Activated T-helper 17 cell treated with anti-CD3 and anti-CD28 coated beads, Interleukin-2, amount 50 U/mL, for 72 hours (primary cell): ENCODE measurements at places on chromosomes 4 and X.

DNA sequence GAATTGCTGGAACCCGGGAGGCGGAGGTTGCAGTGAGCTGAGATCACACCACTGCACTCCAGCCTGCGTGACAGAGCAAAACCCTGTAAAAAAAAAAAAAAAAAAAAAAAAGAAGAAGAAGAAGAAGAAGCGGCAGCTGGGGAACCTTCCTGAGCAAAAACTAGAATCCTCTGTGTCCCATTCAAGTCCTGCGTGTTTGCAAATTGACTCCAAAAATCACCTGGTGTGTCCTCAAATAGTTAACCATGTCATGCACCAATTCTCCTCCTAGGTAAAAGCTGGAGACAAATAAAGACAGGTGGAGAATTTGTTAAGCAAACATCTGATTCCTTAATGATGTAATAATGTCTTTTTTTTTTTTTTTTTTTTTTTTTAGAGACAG lies 31.9 kb upstream of the ASMTL start:
- peak overlapping the region; percentile 86 for H3K4me3 ChIP-seq
- no peak for ATAC-seq
- no peaks in the 10 kb centered on the region for H3K27me3 ChIP-seq
- H3K36me3 ChIP-seq: peaks cover 88% of the 10 kb centered on the region
- H3K27ac ChIP-seq: peak overlapping the region; percentile 88
- peaks cover 19% of the 10 kb centered on the region for H3K4me1 ChIP-seq

GRCh38 chrX:152866386-152866785 lies 31.5 kb upstream of the ZNF185 start:
- H3K36me3 ChIP-seq: peaks cover 41% of the 10 kb centered on the region
- no peak overlapping the region for H3K4me3 ChIP-seq
- H3K27me3 ChIP-seq: no peaks in the 10 kb centered on the region
- no peaks in the 10 kb centered on the region for H3K4me1 ChIP-seq
- no peak overlapping the region for H3K27ac ChIP-seq

DNA sequence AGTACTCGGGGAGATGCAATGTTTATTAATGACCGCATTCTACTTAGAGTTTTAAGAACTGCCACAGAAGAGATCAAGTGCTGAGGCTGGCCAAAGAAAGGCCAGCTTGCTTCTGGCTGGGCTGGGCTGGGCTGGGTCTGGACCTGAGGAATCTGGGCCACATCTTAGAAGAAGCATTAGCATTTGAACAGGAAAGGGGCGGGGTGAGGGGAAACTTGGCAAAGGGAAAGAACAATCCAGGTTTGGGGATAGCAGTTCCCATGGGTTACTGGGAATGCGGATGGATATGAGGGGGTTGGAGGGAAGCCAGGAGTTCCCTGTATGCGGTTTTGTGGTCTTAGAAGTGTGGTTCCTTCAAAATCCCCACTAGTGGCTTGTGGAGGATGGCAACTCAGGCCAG lies 83.3 kb downstream of the CLDN34 start:
- H3K27ac ChIP-seq: peak overlapping the region; percentile 28
- no peaks in the 10 kb centered on the region for H3K27me3 ChIP-seq
- ATAC-seq: no peak
- no peaks in the 10 kb centered on the region for H3K36me3 ChIP-seq
- peaks cover 5% of the 10 kb centered on the region for H3K4me1 ChIP-seq

DNA sequence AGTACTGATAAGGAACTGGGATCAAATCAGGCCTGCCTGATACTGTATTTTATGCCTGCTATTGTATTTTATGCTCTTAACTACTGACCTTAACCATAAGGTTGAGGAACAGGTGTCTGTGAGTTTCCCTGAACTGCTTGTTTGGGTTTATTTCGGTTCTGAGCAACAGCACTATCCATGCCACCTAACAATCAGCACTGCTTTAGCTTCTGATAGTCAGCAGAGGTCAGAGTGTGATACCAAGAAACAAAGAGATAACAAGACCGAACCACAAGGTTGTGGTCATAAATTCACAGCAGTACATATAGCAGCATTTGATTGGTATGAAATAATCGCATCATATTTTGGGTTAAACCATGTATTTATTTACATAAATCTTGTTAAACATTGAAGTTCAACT lies 362.2 kb downstream of the FGF13 start:
- no peaks in the 10 kb centered on the region for H3K27me3 ChIP-seq
- H3K4me3 ChIP-seq: no peak overlapping the region
- no peak overlapping the region for H3K27ac ChIP-seq
- no peak for ATAC-seq
- no peaks in the 10 kb centered on the region for H3K4me1 ChIP-seq

DNA sequence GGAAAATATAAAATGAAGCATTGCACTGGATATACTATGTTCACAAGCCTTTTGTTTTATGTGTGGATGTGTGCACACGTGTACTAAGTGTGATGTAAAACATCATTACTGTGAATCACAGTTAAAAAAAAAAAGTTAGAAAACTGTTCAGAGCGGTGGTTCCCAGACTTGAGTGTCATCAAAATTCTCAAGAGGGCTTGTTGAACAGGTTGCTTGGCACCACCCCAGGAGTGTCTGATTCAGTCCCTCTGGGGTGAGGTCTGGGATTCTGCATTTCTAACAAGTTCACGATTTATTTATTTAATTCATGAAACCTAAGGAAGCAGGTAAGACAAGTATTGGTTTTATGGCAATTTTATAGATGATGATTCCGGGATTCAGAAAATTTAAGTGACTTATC lies 1.8 kb downstream of the CENPU start:
- no peak for ATAC-seq
- peaks cover 6% of the 10 kb centered on the region for H3K4me1 ChIP-seq
- no peaks in the 10 kb centered on the region for H3K27me3 ChIP-seq
- H3K36me3 ChIP-seq: peaks cover 63% of the 10 kb centered on the region

- H3K36me3 ChIP-seq: no peaks in the 10 kb centered on the region
- no peak for ATAC-seq
- no peaks in the 10 kb centered on the region for H3K27me3 ChIP-seq
Observed at GRCh38 chr4:46425775-46426400, 36.0 kb upstream of the GABRA2 start.

DNA sequence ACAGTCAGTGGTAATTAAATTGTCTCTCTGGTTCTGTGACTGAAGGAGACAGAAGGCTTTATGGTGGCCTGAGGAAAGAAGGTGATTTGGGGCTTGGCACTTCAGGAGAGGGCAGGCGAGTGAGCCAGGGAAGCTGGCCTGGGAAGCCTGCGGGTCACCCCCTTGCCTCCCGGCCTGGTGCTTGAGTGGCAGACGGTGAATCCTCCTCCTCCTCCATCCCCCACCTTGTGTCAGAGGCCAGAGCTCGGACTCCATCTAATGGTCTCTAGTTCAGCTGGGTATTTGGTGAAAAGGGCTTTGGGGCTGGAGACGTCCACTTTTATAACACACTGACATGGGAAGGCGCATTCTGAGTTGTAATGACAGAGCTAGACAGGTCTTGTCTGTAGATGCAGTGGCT lies 8.7 kb downstream of the TMEM187 start:
- H3K4me3 ChIP-seq: peak overlapping the region; percentile 87
- no peaks in the 10 kb centered on the region for H3K27me3 ChIP-seq
- peaks cover 8% of the 10 kb centered on the region for H3K36me3 ChIP-seq
- peaks cover 7% of the 10 kb centered on the region for H3K4me1 ChIP-seq

GRCh38 chrX:153968754-153969124 lies 2.9 kb downstream of the HCFC1 start:
- H3K36me3 ChIP-seq: peaks cover 64% of the 10 kb centered on the region
- peak overlapping the region; percentile 90 for H3K4me3 ChIP-seq
- no peaks in the 10 kb centered on the region for H3K27me3 ChIP-seq
- peaks cover 6% of the 10 kb centered on the region for H3K4me1 ChIP-seq

GRCh38 chrX:137234651-137235402 lies 201.0 kb upstream of the GPR101 start:
- no peaks in the 10 kb centered on the region for H3K36me3 ChIP-seq
- H3K27ac ChIP-seq: no peak overlapping the region
- ATAC-seq: no peak
- H3K27me3 ChIP-seq: no peaks in the 10 kb centered on the region
- H3K4me1 ChIP-seq: no peaks in the 10 kb centered on the region
